ENCODE measurements at places on chromosomes 1 and 21. TPM values are rescaled to one million over a fixed set of nuclear protein-coding genes. Genes with fewer than 3 reads are reported as not detected.

MRPL20 gene
- total RNA-seq: 123 TPM

VSIG8 gene
- total RNA-seq: not detected

GPBP1L1 gene
- 175 TPM for total RNA-seq

LCE1C gene
- not detected for total RNA-seq
